Epithelial cell of esophagus (primary cell): ENCODE measurements at places on chromosomes 11 and 22.

DNA sequence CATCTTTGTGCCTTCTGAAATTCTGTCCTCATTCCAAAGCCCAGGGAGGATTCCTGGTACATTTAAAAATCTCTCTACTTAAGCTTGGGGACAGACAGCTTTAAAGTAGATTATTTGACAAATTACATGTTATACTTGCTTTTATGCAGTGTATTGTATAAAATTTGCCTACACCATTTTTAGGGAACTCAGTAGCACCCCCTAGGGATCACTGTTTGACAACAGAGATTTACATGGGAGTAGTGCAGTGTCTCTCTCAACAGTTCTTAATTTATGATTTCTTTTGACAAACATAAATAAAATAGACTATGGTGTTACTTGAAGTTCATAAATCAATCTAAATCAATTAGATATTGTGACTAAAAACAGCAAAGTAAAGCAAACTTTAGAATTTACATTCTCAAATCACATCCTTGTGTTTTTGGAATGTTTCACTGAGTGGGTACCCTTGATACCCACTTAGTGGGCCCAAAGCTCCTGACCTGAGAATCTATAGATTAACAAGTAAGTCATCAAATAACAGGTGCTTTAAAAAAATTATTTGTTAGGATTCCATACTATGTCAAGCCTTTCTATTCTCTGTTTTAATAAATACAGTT is 428.8 kb downstream of the DYNC2H1 start:
- peak; percentile 53 for DNase-seq

- peak; percentile 42 for DNase-seq
Measured at GRCh38 chr11:104678408-104678807, 219.9 kb downstream of the CASP12 start.

DNA sequence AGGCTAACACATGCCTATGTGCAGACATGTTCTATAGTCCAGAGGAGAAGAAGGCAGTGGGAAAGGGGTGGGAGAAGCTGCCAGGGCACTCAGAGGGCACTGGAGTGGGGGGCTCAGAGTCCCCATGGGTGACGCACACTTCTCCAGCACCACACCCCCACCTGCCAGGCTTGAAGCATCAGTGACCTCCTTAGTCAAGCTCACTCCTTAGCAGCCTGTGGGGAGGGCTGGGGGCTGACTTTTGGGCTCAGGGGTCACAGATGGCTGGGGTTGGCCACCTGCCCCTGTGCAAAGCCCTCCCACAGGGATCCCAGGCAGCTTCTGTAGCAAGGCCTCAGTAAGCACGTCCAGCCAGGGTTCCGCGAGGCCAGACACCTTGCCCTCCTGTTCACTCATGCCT is 18.8 kb downstream of the TRIM29 start:
- no peak for DNase-seq

DNA sequence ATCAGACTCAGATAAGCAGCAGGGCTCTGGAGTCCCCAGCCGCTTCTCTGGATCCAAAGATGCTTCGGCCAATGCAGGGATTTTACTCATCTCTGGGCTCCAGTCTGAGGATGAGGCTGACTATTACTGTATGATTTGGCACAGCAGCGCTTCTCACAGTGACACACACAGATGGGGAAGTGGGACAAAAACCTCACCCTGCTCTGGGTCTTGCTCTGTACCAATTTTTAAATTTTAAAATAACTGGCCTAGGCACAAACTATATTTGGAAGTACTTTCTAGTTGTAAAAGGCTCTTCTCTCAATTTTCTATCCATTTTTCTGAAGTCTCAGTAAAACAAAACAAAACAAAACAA is 131.7 kb downstream of the VPREB1 start:
- no peak for DNase-seq
